ENCODE measurements at places on chromosomes 5 and 9. TPM values are rescaled to one million over a fixed set of nuclear protein-coding genes. Genes with fewer than 3 reads are reported as not detected.

Gene PCA3
- not detected for total RNA-seq

DNA sequence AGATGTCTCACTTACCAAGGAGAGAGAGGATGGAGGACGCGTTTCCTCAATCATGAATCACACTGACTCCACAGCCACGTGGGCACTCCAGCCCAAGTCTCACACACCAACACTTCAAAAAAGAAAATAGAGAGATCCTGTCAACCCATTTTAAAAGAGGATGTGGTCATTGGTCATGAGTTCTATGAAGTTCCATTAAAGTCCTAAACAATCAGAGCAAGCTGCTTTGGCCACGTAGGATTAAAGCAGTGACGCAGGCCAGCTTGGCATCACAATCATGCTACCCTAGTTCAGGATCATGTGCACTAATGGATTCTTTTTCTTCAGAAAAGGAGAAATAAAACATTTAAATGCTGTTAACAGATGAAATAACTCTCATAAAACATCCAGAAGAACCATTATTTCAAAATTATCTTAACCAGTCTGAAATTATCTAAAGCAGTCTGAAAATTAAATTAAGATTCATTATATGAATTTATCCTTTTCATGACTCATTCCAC, 108.1 kb downstream of the SEMA5A start:
- no peaks in the 10 kb centered on the region for H3K4me1 ChIP-seq
- no peak overlapping the region for H3K4me3 ChIP-seq
- H3K27ac ChIP-seq = no peak overlapping the region
- H3K27me3 ChIP-seq = no peaks in the 10 kb centered on the region

DNA sequence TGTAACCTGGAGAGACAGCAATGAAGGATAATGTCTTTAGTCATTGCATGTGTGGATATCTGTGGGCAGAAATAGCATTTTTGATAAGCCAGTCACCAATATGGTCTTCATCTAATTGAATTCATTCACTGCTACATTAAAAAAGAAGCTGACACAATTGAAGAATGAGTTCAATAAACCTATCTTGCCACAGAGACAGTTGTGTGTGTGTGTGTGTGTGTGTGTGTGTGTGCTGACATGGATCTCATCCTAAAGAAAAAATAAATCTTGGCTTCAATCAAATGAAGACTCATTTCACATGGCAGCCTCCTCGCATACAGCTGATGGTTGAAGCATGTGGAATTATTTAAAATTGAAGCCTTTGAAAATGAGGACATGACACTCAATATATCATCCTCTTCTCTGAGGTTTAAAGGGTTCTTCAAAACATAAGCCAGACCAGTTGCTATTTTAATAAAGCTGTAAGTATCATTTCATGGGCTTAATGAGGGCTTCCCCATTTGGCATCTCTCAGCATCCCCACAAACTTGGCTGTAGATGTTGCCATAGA, 118.5 kb upstream of the PTPN3 start:
- no peak overlapping the region for H3K27ac ChIP-seq
- no peak overlapping the region for H3K4me3 ChIP-seq
- no peaks in the 10 kb centered on the region for H3K4me1 ChIP-seq
- no peak for DNase-seq
- H3K27me3 ChIP-seq = no peaks in the 10 kb centered on the region

GRCh38 chr5:39947657-39948056, 522.9 kb upstream of the DAB2 start:
- no peak overlapping the region for H3K27ac ChIP-seq
- peaks cover 5% of the 10 kb centered on the region for H3K36me3 ChIP-seq
- H3K4me1 ChIP-seq = peaks cover 2% of the 10 kb centered on the region
- H3K4me3 ChIP-seq = no peak overlapping the region
- no peak for DNase-seq

DNA sequence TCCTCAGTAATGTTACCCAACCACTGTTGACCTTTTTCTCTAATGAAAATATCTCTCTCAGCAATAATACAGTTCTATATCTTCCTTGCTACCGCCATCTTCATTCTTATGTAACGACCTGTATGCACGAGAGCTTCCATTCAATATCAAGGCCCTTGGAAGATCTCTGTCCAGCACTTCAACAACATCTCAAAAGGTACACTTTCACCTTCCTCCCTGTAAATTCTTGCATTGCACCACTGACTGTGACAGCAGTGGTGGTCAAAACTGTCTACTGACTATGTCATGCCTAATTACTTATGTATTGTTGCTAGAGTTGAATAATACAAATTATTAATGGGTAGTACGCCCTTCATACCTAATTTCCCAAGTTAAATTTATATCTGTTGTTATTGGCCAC, 53.3 kb downstream of the ANXA1 start:
- H3K27me3 ChIP-seq = peaks cover 7% of the 10 kb centered on the region
- H3K4me3 ChIP-seq = no peak overlapping the region
- H3K27ac ChIP-seq = no peak overlapping the region
- peaks cover 7% of the 10 kb centered on the region for H3K4me1 ChIP-seq
- H3K36me3 ChIP-seq = no peaks in the 10 kb centered on the region
- no peak for DNase-seq

Gene IFNA7
- total RNA-seq = not detected
